Progenitor cell of endocrine pancreas (in vitro differentiated cells): ENCODE measurements at places on chromosomes 6 and 20.

GRCh38 chr6:111581957-111582356, 23.7 kb downstream of the TRAF3IP2 start:
- no peak for DNase-seq

GRCh38 chr20:9225879-9226278, 157.0 kb downstream of the PLCB4 start:
- DNase-seq, result no peak

- no peak for DNase-seq
Measured at GRCh38 chr6:153001767-153002612, 519 bp downstream of the MTRF1L start.

DNA sequence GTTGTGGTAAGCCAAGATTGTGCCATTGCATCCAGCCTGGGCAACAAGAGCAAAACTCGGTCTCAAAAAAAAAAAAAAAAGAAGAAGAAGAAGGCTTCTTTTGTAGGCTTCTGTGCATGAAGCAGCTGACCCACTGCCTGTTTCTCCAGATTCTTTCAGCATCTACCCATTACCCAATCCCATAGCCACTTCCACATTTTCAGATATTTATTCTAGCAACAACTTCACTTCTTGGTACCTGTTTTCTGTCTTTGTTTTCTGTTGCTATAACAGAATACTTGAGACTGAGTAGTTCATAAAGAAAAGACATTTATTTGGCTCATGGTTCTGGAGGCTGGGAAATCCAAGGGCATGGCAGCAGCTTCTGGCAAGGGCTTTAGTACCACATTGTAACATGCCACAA, 95.3 kb upstream of the SGK1 start:
- DNase-seq, result no peak

- DNase-seq, result no peak
Measured at GRCh38 chr6:100979267-100979666, 98.1 kb upstream of the ASCC3 start.

- no peak for DNase-seq
Measured at GRCh38 chr20:19934792-19935491, 82.2 kb upstream of the NAA20 start.

DNA sequence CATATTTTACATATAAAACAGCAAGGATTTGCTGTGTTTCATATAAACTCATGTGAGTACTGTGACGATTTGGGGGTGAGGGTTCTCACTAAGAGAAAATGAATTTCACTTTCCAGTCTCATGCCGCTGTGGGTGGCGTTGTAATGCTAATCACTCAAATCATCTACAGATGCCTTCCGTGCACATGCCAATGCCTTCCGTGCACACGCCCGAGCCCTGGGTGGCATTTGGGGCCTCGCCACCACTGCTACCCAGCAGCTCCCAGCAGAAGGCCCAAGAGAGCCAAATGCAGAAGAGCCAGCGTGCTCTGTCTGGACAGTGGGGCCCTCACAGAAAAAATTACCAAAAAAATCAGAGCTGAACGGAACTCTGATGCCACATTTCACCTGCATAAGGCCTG, 53.7 kb downstream of the WDR27 start:
- no peak for DNase-seq

DNA sequence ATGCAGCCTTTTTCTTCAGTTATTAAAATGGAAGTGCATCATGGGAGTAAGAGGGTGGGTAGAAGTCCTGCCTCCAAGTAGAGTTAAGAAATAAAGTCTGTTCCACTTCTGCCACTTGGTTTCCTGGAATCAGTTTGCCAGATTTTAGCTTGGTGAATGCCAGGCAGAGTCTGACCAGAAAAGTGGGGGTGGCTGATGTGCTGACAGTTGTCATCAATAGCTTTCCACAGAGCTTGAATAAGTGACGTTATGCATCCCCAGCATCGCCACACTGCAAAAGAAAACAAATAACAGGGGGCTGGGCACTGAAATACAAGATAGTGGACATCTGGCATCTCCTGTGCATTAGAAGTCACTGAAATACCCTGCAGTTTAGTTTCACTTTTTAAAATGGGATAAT, 30.8 kb upstream of the CEP162 start:
- DNase-seq, result no peak

DNA sequence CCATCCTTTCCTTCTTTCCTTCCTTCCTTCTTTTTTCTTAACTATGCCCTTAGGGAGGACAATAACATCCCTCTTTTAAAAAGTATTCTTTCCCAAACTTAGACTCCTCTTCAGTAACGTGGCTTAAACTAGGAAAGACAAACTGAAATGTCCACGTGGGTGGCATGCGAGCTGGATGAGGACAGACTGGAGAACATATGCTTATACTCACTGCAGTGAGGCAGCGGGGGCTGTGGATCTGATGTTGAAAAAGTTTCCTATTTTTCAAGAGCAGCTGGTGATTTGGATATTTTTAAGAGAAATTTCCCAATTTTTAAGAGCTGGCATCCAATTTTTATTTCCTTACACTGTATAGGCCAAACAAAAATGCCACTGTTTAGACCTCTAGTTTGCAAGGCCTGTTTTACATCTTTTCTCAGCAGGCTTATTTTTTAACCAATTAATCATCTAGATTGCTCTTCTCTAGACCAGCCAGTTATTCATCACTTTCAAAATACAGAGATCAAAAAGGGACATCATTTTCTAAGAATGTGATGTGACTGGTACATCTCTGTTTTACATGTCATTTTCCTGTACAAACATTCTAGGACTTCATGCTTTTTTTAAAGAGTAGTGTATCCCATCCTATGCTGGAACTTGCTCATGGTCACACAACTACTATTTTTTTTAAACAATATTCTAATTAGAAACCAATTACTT, 226.5 kb downstream of the BTBD9 start:
- no peak for DNase-seq

DNA sequence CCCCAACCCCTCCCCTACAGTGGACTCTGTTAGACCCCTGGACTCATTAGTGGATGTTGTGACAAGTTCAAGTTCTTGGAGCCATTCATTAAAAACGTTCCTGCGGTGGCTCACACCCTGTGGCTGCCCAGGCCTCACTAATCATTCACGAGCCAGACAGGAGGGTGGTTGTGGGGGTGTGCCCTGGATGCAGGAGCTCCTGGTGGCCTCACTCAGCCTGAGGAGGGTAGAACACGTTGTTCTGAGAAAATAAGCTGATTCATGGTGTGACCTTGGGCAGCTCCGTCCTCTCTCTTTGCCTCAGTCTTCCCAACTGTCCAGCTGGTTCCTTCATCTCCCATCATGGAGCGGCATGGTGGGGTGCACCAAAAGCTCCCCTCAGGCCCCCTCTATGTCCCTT, 16.7 kb downstream of the SLC13A3 start:
- no peak for DNase-seq

DNA sequence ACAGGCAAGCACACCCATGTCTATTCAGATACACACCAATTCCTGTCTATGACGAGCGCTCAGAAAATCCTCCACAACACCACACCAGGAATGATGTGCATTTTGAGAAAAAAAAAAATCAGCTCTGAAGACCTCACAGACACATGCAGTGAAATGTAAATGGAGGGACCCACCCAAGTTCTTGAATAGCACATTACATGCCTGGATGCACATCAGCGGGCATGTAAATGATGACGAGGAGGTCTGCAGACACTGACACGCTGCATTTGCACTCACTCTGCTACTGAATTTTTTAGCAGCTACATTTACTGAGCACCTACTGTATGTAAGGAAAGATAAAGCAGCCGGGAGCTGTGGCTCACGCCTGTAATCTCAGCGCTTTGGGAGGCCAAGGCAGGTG, 14.7 kb downstream of the NRSN2 start:
- no peak for DNase-seq

DNA sequence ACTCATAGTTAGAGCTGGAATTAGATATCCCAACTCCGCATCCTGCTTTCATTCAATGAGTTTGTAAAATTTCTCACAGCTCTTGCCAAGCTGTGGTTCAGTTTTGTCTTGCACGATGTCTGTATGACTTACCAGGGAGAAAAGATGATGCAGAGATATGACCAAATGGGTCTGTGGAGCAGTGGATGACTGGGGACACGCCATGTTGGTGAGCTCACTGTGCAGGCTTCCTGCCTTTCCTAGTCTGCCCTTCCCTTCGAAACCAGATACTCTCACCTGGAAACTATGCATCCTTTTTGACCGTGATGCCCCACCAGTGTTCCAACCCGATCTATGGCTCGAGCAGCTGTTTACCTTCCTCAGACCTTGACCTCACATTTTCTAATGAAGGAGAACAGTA, 262.7 kb upstream of the BMP2 start:
- DNase-seq, result no peak

GRCh38 chr20:49584418-49585382, 16.8 kb upstream of the PTGIS start:
- no peak for DNase-seq

DNA sequence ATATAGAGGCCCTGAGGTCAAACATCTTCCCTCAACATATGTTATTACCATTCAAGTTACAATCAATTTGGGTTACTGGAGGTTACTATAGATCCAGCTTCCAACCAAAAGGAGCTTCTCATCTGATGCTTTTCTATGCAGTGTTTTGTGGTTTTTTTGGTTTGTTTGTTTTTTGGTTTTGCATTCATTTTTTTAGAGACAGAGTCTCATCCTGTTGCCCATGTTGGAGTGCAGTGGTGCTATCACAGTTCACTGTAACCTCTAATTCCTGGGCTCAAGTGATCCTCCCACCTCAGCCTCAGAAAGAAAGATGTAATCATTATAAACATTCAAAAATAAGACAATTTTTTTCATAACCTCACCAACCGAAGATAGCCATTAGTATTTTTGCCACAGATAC, 124.4 kb upstream of the JARID2 start:
- no peak for DNase-seq

GRCh38 chr20:15927893-15928650, 645.2 kb downstream of the KIF16B start:
- no peak for DNase-seq

GRCh38 chr6:108653949-108654348, 93.2 kb downstream of the FOXO3 start:
- DNase-seq, result no peak

GRCh38 chr6:46191961-46192360, 21.2 kb upstream of the ENPP5 start:
- DNase-seq, result no peak

- no peak for DNase-seq
Measured at GRCh38 chr6:36727505-36728021, 29.9 kb downstream of the RAB44 start.

DNA sequence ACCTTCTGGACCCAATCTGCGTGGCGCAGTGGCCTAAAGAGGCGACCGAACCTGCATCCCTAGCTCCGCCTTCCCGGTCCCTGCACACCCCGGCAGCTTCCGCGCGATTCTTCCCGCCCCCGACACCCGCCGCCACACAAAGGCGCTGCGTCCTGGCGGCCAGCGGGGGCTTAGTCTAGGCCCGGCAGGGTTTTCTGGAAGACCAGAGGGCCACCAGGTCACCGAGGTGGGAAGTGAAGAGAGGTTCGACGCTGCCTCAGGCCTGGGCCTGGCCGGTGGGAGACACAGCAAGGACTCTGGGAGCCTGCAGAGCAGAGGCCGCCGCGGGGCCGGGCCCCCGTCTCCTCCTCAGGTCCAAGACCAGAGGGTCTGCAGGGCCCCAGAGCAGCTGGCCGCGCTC, 154.9 kb downstream of the OR2B2 start:
- DNase-seq, result peak; percentile 23

GRCh38 chr6:105336986-105337385, 65.9 kb downstream of the PREP start:
- DNase-seq, result no peak

DNA sequence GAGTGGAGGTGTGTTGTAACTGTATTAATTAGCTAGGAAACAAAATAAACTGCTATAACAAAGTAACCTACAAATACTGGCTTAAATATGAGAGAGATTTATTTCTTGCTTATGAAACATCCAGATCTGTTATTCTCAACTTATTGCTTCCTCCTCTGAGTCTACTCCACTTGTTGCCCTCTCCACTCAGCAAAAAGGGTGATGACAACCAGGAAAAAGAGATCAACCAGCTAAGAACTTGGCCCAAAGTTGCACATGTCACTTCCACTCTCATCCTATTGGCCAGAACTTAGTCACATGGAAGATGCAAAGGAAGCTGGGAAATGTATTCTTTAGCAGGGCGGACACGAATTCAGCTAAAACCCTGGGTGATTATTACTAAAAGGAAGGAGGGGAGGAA, 5.2 kb upstream of the TP53RK start:
- no peak for DNase-seq
